Stimulated activated naive CD8-positive, alpha-beta T cell treated with anti-CD3 and anti-CD28 coated beads, Interleukin-15, Interleukin-2, amounts not matched to agents 100 U/mL and 50 U/mL, for 24 hours (primary cell): ENCODE measurements at places on chromosomes 16 and 17.

- DNase-seq: no peak
Observed at GRCh38 chr17:41510251-41511065, 5.0 kb upstream of the KRT13 start.

- no peak for DNase-seq
Observed at GRCh38 chr17:67993998-67994361, 2.3 kb downstream of the C17orf58 start.

- DNase-seq: no peak
Observed at GRCh38 chr17:67481808-67482207, 104.7 kb downstream of the PITPNC1 start.

GRCh38 chr17:28959471-28959871 lies 8.2 kb upstream of the PHF12 start:
- no peak for DNase-seq
